ENCODE measurements at places on chromosomes 5 and 9.

GRCh38 chr9:110932863-110933262 is 105.4 kb downstream of the LPAR1 start:
- DNase-seq = no peak

- peak; percentile 77 for DNase-seq
Observed at GRCh38 chr9:93576258-93577077, at the start of gene PHF2. TSS of gene PHF2 (plus strand) at chr9:93576584. CDS start at chr9:93576774, 190 bp downstream.

GRCh38 chr5:2591777-2592453 is 159.6 kb downstream of the IRX2 start:
- no peak for DNase-seq

GRCh38 chr5:153496835-153497234 is 6.4 kb downstream of the GRIA1 start:
- no peak for DNase-seq

Data from upper lobe of right lung (tissue), 1 donor.